ENCODE measurements at places on chromosomes 16 and 17.
A peak's percentile ranks its signal among the peaks of the same experiment; 100 is the strongest.

GRCh38 chr17:6099492-6099891, 29.3 kb downstream of the WSCD1 start:
- no peak for DNase-seq

- no peak for DNase-seq
These were observed 155.3 kb downstream of the PITPNC1 start for GRCh38 chr17:67532326-67532871.

- DNase-seq = peak; percentile 8
These were observed 43.2 kb upstream of the DNAJA2 start for GRCh38 chr16:47016700-47017133.

DNA sequence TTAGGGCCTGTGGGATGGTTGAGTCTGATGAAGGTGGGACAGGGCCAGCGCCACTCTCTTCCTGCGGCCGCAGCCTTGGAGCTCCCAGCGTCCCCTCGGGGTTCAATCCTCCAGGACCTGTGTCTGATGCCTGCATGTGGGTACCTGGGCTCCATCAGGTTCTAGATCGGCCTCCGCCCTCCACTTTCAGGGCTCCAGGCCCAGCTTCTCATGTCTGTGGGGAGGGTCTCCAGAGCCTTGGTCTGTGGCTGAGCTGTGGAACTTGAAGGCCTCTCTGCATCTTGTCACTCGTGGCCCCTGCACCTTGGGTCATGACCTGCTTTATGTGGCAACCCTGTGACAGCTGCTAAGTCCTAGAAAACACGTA, 89.8 kb upstream of the ZNF750 start:
- DNase-seq = no peak

GRCh38 chr17:41415411-41415810, 9.0 kb downstream of the KRT37 start:
- DNase-seq = no peak

DNA sequence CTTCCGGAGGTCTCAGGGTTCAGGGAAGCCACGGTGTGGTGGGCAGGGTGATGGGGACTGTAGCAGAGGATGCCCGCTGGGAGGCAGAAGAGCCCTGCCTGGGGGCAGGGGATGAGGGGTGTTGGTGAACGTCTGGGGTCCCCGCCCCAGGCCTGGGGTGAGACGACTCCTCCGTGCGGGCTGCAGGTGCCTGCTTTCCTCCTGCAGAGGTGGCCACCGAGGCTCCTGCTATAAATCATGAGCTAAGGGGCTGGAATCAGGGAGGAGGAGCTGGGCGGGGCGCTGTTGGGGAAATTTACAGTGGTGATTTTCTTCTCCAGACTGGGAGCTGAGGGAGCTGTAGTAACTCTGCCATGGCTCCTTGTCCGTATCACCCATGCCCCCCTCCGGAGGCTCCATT, 167.0 kb downstream of the MRM1 start:
- no peak for DNase-seq

GRCh38 chr16:3065069-3065741, at the start of gene IL32:
IL32 (plus strand) TSS chr16:3065640; CDS start chr16:3065812, 172 bp downstream.
- DNase-seq = peak; percentile 73

DNA sequence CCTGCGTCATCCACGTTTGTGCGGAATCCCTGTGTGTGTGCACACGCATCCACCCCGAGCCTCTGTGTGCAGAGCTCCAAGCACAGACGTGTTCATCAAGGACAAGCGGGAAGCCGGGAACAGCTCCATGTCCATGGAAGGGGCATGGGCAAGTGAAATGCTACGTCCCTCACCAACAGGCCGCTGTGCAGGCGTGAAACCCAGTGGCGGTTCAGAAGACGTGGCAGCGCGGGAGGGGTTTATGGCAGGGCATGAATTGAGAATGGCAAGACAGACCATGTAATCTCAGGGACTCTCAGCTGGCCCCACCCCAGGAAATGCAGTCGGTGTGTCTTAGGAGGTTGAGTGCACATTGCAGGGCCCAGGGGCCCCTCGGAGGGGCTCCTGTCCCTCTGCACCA, 52.7 kb downstream of the TBC1D16 start:
- DNase-seq = no peak

Measured in activated gamma-delta T cell treated with Interleukin-2 at 50 U/mL for 16 hours (primary cell).